ENCODE measurements at places on chromosomes 4 and X. TPM values are rescaled to one million over a fixed set of nuclear protein-coding genes. Genes with fewer than 3 reads are reported as not detected.

Gene ACE2
- 56.4 TPM for polyA plus RNA-seq

Gene IL2
- polyA plus RNA-seq, result not detected

Gene GYG2
- polyA plus RNA-seq, result 16.2 TPM

GRCh38 chr4:39504538-39504937, 22.7 kb downstream of the UGDH start:
- DNase-seq, result no peak

- DNase-seq, result no peak
These were observed 107.0 kb upstream of the TBC1D9 start for GRCh38 chr4:140863197-140863596.

GRCh38 chr4:166846939-166847338, 387.4 kb downstream of the SPOCK3 start:
- no peak for DNase-seq

- no peak for DNase-seq
These were observed 185.4 kb downstream of the TSPAN5 start for GRCh38 chr4:98473046-98473445.

- no peak for DNase-seq
These were observed 8.1 kb upstream of the NAAA start for GRCh38 chr4:75948822-75949444.

DNA sequence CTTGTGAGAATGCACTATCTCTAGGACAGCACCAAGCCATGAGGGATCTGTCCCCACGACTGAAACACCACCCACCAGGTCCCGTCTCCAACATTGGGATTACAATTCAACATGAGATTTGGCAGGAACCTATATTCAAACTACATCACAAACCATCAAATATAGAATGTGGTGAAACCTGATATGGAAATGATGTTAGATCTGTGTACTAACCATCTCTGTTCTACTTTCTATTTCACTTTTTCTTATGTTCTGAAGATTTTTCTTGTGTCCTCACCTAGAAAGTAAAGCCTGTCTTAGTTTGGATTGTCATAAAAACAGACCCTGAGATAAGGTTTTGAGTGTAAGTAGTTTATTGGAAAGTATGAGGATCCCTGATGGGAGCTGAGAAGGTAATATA, 37.8 kb upstream of the TACR3 start:
- no peak for DNase-seq

DNA sequence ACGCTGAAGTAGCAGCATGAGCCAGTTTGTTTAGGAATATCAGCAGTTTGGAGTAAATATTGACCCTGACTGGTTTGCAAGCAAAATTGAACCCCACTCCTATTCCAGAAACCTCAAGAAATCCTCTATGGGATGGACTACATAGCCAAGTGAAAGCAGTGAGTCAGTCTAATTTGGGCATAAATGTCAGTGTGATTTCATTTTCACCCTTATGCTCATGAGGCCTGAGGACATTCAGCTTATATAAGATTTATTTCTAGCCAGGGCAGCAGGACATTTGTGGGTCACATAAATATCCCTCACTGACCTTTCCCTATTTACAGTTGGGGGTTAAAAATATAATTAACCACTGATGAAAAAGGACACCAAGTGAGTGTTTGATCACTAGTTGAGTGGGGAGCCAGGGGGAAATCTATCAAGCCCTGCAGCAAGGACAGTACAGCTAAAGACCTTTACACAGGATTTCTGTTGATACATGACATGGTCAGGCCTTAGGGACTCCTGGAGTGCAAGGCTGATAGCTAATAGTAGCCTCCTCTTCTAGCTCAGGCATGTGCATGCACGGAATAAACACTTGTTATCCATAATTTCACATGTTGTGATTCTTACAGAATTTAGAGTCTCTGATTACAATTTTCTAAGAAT, 996.9 kb upstream of the GRIA3 start:
- DNase-seq, result no peak

DNA sequence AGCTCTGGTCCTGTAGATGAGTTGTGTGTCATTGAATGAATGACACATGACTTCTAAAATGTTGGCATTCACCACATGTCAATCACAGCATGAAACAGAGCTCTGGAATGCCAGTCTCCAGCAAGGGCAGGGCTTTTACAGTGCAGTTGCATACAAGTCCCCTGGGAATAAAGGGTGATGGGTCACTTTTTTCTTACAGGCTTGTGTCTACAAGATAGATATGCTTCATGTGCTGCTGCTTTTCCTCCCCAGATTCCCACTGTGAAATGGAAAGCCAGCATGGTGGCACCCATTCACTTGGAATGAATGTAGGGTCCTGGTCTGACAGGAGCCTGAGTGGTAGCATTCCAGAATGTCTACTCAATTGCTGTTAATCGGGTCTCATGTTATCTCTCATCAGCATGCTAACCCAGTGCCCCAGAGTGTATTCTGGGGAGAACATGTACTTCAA, 159.1 kb upstream of the KIT start:
- DNase-seq, result no peak

GRCh38 chr4:56245547-56246232, 141.6 kb downstream of the AASDH start:
- no peak for DNase-seq

DNA sequence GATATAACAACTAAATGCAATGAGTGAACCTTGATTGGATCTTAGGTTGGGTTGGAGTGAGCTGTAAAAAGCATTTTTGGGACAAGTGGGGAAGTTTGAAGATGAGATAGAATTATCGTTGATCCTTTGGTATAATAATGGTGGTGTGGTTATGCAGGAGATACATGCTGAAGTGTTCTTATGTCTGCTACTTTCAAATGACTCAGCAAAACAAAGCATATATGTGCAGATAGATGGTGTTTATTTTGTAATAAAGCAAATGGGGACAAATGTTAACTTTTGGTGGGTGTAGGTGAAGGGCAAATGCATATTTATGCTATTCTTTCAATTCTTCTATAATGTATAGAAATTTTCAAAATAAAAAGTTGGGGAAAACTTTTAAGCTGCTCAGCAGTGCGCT, 26.2 kb downstream of the RP2 start:
- DNase-seq, result no peak
